ENCODE measurements at places on chromosomes 16 and 17.

- DNase-seq: no peak
These were observed 33.4 kb downstream of the CDH13 start for GRCh38 chr16:82660075-82660645.

DNA sequence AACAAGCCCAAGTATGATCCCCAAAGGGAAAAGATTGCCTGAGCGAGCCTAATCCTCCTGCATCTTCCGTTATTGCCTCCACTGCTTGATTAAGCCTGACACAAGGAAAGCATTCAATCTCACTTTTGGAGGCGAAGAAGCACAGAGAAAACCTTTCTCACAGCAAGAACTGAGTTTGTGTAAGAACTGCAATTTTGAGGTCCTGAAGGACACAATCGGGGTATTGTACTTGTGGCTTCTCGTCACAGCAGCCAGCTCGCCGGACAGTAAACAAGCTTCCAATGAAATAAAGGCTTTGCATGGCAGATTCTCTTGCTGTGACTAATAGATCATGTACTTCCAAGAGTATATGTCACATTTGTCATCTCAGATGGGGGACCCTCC lies 18.7 kb upstream of the FOXF1 start:
- DNase-seq: no peak

DNA sequence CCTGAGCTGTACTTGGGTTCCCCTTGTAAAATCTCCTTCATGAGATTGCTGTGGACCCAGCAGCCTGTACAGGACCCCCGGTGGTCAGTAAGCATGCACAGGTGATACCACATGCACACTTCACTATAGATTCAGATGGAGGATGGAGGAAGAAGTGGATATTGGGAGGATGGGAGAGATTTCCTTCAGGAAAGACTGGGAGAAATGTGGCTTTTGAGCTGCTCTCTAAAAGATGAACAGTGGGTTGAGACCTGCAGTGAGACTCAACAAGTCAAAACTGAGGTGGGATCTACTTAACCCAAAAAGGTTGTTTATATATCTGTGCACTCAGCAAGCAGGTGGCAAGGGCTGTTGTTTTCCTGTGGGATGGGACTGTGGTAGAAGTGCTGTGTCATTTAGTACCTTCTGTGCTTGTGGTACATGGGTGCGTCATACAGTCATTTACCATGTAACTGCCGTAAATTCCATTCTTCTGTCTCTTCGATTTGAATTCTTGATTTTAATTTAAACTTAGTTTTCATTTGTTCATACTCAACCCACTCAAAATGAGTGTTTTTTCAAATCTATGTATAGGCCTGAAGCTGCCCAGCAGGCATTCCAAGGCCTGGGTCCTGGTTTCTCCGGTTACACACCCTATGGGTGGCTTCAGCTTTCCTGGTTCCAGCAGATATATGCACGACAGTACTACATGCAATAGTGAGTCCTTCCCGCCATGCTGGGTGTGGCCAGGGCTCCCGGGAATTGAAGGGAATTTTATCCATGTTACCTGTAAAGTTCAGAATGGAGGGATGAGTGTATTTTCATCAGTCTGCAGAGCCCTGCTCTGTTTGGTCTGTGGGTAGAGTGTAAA lies 6.9 kb downstream of the HERPUD1 start:
- no peak for DNase-seq

- DNase-seq: no peak
These were observed 1.6 kb downstream of the RNF213 start for GRCh38 chr17:80262291-80262690.

DNA sequence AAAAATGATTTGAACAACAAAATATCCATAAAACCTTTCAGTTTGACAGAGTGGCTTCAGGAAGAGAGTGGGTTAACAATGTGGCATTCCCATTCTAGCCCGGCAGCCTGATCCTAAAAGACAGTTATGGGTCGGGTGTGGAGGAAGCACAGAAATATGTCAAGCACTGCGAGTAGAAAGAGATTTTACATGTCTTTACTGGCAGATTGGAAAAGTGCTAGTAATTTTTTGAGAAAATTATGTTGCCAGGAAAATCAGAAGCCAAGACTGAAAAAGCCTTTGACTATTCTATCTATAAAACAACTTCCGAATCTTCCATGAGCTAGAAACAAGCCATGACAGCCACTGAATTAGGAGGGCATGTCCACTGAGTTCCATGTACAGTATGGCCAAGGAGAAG lies 5.8 kb downstream of the CCL2 start:
- DNase-seq: no peak

DNA sequence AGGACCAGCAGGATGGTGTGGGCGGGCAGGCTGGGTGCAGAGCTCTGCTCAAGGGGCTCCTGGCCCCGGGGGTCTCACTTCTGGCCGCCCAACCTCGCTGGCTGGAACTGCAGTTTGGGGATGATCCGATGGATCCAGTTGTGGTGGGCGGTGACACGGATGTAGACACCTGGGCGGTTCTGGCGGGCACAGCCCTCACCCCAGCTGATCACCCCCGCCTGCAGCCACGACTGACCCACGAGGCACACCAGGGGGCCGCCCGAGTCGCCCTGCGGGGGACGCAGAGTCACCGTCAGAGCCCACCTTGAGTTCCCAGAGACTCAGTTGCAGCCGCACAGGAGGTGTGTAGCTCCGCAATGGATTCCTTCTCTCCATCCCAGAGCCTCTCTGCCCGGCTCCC lies 7.5 kb downstream of the PRSS27 start:
- DNase-seq: no peak

DNA sequence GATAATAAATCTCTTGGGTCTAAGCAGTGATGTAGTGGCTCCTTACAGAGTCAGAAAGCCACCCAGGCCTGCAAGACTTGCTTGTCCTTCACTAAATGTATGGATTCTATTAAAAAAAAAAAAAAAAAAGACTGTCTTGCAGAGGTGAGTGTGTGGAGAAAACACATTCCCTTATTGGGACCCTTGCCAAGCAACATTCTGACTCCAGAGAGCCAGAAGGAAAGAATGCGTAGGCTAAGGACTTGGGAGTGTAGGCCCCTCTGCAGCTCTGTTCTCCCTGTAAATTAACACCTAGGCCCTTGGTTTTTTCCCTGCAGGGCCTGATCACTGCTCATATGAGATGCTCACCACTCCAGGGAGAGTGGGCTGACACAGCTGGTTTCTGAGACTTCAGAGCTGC lies 17.8 kb downstream of the SCPEP1 start:
- no peak for DNase-seq

DNA sequence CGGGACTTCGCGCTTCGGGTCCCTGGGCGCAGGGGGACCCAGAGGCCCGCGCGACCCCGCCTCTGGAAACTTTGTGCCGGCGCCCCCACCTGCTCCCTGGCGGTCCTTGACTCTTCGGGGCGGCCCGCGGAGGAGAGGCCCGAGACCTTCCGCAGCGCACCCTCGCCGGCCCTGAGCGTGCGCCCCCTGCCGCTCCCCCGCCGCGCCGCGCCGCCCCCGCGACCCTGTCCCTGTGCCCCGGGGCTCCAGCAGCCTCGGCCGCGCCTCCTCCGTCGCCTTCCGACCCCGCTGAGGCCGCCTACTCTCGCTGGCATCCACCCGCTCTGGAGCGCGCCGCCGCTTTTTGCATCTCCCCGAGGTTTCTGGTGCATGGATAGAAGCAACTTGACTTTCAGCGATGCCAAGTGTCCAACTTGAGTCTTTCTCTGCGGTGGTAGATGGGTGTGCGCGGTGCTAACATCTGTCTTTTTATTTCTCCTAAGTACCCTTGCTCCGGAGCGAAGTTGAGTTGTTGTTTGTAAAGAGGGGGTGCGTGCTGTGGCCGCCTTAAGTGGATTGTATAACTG lies 414 bp downstream of the DUSP14 start:
- peak; percentile 71 for DNase-seq

DNA sequence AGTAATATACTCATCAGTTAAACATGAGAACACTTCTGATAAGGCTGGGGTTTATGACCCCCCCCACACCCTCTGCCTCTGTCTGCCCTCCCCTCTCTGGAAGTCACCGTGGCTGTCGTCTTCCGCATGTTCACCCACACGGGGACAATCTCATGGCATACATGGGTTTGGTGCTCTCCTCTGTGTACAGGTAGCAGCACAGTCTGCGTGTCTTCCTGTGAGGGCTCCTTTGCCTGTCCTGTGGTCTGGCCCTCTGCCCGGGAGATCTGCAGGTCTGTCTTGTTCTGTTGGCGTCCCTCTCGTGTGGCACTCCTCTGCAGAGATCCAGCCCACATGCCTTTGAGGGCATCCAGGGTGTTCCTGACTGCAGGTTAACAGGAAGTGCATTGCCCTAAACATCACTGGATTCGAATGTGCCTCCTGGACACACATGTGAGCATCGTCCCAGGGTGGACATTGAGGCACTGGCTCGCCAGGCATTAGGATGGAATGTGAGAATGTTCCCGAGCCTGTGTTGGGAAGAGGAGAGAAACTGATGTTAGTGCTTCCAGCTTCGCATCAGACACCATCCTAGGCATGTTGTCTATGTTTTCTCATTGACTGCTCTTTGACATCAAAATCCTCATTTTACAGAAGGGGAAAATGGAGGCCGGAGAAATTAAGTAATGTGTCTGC lies 54.5 kb downstream of the NKD1 start:
- no peak for DNase-seq

GRCh38 chr17:82823004-82823403 lies 16.8 kb downstream of the ZNF750 start:
- DNase-seq: no peak

GRCh38 chr16:69179328-69180010 lies 7.5 kb upstream of the SNTB2 start:
- DNase-seq: peak; percentile 32

GRCh38 chr17:69809331-69809730 lies 265.7 kb upstream of the KCNJ16 start:
- no peak for DNase-seq

- DNase-seq: no peak
These were observed 16.4 kb downstream of the RAD51D start for GRCh38 chr17:35103271-35103670.

- no peak for DNase-seq
These were observed 32.0 kb downstream of the SBK1 start for GRCh38 chr16:28324235-28324886.

Measured in NCI-H524 (cell line).